ENCODE measurements at places on chromosomes 5 and 9.
A peak's percentile ranks its signal among the peaks of the same experiment; 100 is the strongest.

- DNase-seq = no peak
Observed at GRCh38 chr9:33992632-33993031, 56.1 kb downstream of the UBAP2 start.

DNA sequence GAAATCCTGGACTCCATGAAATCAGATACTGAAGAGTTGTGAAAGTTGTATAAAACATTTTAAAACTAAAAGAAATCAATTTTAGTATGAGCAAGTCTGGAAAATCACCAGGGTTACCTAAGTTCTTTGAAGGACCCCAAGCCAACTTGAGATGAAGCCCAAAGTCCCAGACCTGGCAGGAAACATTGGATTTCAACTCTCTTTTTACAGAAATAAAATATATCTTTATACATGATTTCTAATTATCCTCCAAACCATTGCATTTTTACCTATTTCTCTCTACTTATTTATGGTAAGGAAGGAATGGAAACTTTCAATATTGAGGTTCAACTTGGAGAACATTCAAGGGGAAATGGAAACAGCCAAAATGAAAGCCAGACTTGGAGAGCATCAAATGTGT is 390.6 kb upstream of the C9orf72 start:
- no peak for DNase-seq

DNA sequence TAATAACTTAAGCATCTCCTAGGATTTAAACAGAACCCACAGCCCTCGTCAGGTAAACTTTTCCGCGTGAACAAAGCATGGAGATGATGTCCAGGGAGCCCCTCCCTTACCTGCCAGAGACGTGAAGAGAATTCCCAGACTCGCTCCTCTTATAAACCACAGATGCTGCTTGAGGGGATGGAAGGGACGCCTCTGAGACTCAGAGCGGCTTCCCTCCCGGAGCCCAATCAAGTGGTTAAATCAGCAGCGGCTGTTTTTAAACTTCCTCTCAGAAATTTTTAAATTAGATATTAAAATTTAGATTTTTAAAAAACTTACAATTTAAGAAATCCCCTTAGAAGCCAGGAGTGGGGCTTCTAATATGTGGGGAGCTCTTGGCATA is 71.8 kb downstream of the RAPGEF1 start:
- peak; percentile 18 for DNase-seq

DNA sequence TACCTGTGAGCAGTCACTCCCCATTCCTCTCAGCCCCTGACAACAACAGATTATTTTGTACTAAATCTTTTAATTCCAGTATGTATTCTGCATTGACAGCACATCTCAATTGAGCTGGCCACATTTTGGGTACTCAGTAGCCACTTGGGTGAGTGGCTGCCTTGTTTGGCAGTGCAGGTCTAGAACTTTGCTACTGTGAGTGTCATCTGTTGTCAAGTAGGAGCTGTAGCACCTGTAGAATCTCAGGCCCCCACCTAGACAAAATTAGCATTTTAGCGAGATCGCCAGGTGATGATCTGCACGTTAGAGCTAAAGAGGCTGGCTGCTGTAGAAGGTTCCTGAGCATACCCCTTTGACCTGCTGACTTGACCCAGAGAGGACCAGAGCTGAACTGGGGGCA is 44.4 kb upstream of the CPEB4 start:
- no peak for DNase-seq

DNA sequence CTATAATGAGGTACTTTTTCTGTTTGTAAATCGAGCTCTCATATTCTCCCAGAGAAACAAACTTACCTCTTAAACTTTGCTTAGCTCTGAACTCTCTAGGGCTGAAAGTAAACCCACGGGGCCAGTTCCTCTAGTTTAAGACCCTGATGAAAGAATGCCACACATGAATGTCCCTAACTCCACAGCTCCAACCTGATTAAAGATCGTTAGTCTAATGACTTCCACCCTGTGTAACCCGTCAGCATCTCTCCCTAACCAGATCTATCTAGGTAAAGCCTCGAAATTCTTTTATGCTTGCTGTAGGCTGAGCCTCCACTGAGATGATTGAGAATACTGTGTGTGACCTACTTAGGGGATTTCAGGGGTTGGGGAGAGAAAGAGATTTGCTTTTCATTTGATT is 27.0 kb downstream of the ADRA1B start:
- DNase-seq = no peak

- DNase-seq = no peak
Observed at GRCh38 chr5:139446956-139447779, 7.8 kb upstream of the DNAJC18 start.

DNA sequence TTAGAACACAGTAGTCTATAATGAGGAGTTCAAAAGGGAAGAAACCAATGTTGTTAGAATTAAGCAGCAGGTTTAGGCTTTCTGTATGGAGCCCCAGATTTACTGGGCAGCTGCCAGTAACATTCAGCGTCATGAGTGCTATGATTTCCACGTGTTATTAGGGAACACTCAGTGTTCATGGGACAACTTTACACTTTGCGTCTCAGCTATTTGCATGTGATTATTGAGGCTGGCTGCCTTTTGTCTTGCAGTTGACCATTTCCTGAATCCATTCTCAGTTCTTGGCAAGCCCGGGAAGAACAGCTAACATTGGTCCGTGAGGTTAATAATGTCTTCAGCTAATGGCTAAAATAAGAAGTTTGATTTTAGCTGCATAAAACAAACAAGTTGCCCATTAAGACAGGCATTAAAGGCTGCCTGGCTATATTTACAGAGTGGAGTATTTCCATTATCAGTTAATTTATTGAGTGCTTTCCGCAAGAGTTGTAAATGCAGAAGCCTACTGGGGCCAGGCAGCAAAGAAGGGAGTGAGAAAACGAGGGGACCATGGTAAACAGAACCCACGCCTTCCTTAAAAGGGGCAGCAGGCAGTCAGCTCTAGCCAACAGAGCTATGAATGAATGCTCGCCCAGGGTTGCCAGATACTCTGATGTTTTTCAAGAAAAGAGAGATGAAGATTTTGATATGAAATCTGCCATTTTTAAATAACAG is 120.9 kb downstream of the PIP5K1B start:
- DNase-seq = no peak

DNA sequence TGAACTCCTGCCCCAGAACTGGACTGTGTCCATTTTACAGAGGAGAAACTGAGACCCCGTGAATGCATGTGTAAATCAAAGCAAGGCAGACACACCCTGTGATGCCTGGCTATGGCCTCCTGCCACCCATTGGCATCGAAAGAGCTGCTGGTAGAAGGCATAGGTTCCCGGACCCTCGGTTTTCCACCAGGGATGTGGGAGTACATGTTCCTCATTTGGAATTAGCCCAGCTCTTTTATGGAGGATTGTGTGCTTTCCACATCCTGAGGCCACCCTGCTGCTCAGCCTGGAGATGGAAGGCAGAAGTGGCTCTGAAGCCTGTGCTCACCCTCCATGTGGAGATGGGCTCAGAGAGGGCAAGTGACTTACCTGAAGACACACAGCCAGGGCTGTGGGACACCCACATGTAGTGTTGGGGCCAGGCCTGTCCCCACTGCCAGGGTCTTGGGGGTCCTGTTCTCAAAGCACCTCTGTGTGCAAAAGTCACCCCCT is 2.8 kb downstream of the SUSD3 start:
- DNase-seq = no peak

DNA sequence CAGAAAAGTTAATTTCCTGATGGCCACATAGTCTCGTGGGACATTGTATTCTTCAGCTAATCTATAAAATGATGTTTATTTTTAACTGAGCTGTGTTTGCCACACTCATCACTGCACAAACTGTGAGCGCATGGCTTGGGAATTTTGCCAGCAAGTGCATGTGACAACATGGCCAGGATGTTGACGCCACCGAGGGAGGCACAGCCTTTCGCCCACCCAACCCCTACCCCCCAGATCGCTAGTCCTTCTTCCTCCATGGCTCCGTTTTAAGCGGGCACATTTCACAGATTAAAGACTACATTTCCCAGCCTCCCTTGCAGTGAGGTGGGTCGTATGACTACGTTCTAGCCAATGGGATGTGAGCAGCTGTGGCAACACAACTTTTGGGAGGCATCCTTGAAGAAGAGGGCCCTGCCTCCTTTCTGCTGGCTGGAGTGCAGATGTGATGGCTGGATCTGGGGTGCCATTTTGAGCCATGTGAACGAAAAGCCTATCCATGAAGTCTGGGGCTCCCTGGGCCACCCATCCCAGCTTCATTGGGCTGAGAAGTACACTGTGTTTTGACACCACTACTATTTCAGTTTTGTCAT is 7.9 kb downstream of the NRARP start:
- no peak for DNase-seq

- no peak for DNase-seq
Observed at GRCh38 chr5:108546939-108547338, 165.0 kb upstream of the FBXL17 start.

- no peak for DNase-seq
Observed at GRCh38 chr9:36823934-36824333, 210.1 kb downstream of the PAX5 start.

DNA sequence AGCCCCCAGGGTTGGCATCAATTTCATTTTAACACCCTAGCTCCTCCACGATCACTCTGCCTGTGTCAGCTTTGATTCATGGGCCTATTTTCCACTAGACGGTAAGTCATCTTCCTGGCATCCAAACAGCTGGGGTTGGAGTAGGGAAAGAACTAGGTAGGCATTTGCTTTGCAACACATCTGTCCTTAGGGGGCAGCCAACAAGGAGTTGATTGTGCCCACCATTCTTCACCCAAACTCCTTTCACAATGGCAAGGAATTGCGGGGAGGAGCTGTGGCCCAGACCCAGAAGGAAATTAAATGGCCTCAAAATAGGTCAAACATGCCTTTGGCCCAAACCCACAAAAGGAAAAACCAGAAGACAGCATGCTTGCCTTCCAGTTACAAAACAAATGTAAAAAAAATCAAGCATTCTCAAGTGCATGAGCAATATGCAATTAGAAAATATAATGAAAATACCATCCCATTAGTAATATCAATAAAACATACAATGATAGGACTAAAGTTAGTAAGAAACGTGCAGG is 71.8 kb downstream of the NRG2 start:
- no peak for DNase-seq

DNA sequence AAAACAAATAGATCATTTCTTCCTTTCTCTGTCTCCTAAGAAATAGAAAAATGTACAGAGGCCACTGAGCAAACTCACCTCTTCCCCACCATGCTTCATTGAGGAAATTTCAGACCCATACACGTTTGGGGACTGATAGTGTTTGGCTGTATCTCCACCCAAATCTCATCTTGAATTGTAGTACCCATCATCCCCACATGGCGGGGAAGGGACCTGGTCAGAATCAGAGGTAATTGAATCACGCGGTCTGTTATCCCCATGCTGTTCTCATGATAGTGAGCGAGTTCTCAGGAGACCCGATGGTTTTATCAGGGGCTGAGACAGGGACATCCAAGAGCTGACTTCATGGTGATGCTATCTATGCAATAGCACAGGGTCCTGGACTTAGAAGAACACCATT is 1655.8 kb downstream of the MAT2B start:
- no peak for DNase-seq

- DNase-seq = no peak
Observed at GRCh38 chr5:41161271-41161670, 52.1 kb downstream of the C6 start.

DNA sequence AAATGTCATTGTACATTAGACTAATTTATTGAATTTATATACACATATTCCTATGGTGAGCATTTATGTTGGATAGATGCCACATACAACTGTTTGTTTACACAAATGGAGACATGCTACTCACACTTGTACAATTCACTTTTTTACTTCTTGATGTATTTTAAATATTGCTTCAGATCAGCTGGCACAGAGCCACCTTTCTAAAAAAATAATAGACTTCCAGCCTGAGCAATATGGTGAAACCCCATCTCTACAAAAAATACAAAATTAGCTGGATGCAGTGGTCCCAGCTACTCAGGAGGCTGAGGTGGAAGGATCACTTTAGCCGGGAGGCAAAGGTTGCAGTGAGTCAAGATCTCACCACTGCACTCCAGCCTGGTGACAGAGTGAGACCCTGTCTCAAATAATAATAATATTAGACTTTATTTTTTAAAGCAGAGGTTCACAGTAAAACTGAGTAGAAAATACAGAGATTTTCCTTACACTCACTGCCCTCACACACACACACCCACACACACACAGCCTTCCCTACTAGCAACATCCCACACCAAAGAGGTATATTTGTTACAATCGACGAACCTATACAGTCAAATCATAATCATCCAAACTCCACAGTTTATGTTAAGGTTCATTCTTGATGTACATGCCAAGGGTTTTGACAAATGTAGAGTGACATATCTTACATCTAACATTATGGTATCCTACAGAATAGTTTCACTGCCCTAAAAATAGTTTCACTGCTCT is 16.5 kb upstream of the ADRB2 start:
- no peak for DNase-seq

- DNase-seq = peak; percentile 17
Observed at GRCh38 chr5:106121972-106122605, 1548.6 kb downstream of the EFNA5 start.

- DNase-seq = no peak
Observed at GRCh38 chr5:131067636-131068035, 97.4 kb downstream of the HINT1 start.
